ENCODE measurements at places on chromosomes 4 and X. TPM values are rescaled to one million over a fixed set of nuclear protein-coding genes. Genes with fewer than 3 reads are reported as not detected.

DNA sequence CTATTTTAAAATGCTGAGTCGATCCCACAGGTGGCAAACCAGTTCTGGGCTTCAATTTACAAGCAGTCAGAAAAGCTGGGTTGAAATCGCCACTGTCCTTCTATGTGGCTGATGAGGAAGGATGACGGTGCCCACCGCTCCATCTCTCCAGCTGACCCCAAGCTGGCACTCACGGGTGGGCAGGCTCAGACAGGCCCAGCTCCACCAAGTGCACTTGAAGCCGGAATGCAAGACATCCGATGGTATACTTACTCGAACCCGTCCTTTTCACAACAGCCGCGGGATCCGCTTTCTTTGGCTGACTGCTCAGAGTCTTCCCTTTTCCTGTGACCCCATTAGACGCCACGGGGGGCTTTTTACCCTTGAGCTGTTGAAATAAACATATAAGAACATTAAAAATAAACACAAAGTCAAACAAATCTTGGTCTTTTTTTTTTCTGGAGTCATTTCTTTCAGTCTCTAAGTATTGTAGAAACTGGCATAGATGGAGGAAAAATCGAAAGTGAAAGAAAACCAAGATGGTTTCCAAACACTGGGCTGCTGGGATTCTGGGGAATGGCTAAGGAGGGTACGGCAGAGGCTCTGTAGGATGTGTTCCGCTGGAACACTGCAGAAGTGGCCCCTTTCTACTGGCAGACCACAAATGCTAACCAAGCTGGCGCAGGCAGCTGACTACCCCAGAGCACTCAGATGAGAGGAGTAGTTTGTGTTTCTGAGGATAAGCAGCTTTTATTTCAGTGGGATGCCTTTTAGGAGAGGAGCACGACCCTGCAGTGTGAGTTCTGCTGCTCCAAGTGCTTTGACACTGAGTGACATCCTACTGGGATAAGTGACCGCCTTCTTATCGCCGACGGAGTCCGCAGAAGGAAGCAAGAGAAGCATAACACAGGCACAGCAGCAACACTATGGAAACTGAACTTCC, 160.9 kb downstream of the AFAP1 start:
- no peak for DNase-seq

DNA sequence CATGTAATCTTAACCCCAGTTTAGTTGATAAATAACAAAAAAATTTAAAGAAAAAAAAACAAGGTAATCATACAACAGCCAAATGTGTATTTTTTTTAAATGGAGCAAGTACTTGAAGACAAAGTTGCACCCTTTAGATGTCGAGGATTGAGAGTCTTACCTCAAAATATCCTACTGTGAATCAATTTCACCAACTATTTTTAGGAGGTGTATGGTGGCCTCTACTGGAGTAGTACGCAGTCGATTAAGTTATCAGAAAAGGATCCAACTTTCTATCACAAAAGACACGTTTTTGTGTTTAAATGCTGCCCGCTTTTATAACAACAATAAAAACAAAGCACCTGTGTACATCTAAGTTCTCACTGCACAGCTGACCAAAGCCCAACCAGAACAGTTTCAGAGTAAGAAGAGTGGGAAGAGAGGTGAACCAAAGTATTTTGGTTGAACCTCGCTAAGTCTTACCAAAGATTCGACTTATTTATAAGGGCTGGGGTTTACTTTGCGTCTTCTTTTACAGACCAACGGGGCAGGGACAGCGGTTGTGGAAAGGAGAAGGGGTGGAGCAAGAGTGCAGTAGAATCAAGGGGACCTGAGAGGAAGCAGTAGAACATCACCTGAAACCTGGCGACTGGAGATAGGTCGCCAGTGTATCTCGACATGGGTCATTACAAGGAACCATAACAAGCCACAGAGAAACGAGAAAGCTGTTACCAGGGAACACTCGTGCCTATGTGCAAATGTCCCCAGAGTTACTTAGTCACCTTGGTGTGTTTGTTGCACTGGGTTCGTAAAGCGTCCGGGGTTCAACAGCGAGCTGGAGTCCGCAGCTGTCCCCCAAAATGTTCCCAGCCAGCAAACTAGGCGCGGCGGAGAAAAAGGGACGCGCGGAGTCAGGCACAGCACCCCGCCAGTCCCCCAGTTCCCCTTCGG, 1.1 kb downstream of the RPS6KA6 start:
- no peak for DNase-seq

The SOD3 gene
- total RNA-seq, result 0.43 TPM

The CFAP47 gene
- total RNA-seq, result not detected
